SK-MEL-5 (cell line): ENCODE measurements at places on chromosomes 2 and 18.

DNA sequence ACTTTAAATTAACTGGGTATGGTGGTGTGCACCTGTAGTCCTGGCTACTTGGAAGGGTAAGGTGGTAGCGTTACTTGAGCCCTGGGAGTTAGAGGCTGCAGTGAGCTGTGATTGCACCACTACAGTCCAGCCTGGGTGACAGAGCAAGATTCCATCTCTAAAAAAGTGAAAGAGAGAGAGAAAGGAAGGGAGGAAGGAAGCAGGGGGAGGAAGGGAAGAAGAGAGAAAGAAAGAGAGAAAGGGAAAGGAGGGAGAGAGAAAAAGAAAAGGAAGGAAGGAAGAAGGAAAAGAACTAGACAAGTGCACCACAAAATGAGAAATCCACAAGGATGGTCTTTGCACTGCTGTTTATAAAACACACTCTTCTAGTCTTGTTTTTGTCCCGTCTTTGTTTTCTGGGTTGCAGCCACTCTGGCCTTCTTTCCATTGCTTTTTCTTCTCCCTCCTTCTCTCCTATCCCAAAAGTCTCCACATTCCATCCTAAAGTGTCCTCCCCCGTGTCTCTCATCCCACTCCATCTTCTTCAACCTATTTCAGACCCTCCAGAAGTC lies 32.0 kb downstream of the PKDCC start:
- no peak for DNase-seq

DNA sequence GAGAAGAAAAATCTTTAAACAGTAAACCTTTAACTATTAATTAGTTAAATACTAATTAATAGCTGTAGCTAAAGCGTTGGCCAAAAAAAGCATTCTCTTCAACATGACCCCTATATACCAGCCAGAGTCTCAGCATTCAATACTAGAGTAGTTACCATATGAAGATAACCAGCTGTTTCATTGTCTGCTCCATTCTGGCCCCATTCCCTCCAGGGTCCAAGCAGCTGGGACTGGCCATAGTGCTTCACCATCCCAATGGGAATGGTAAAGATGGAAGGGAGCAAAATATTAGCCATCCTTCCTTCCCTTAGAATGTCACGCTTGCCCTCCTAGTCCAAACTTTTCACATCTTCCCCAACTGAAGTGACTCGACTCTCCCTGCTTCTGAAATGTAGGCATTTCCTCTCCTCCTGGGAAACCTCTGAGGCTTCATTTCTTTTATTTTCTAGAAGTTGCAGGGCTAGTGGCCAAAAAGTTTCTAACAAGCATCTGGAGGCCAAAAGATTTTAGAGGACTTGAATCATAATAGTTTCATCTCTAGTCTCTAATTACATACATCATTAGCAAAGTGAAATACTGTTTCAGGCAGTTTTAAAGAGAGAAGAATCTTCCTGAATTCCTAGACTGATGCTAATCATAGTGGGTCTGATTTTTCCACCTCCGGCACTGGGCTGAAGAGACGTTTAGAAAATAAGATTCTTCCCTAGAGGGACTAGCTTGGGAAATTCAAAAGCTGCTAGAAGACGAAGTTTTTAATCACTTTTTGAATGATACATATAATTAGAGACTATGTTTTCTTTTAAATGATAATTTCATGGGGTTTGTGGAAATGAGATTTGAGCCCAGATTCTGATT lies 52.7 kb downstream of the CCDC68 start:
- DNase-seq, result no peak

- DNase-seq, result no peak
Observed at GRCh38 chr18:59085797-59086196, 53.9 kb upstream of the SEC11C start.

- DNase-seq, result no peak
Observed at GRCh38 chr18:63591725-63592124, 4.6 kb downstream of the SERPINB13 start.

DNA sequence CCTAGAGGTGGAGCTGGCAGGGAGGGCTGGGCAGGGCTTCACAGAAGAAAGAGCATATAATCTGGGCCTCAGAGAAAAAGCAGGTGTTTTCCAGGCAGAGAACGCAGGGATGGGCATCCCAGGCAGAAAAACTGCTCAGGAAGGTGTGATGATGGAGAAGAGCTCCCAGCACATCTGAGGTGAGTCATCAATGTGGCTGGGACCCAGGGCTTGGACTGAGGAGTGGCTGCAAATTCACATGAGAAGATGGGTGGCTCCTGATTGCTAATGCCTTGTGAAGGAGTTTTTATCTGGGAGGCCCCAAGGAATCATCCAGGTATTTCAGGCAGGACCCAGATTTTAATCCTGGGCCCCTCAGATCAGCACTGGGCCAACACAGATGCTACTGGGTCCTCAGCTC lies 10.2 kb downstream of the IL1F10 start:
- no peak for DNase-seq
